ENCODE measurements at places on chromosomes 7 and 10. TPM values are rescaled to one million over a fixed set of nuclear protein-coding genes. Genes with fewer than 3 reads are reported as not detected.

FAM25G gene
- total RNA-seq, result not detected

DNMBP gene
- total RNA-seq, result 1.7 TPM

NCOA4 gene
- 130 TPM for total RNA-seq

FAM13C gene
- not detected for total RNA-seq

RBM28 gene
- 45.9 TPM for total RNA-seq

TIMM23B gene
- total RNA-seq, result 21.9 TPM

ZNF117 gene
- 5.8 TPM for total RNA-seq
